ENCODE measurements at places on chromosomes 3 and 15. TPM values are rescaled to one million over a fixed set of nuclear protein-coding genes. Genes with fewer than 3 reads are reported as not detected.

TWF2 gene
- 66.3 TPM for total RNA-seq

DRD3 gene
- total RNA-seq = 0.11 TPM

MUC13 gene
- total RNA-seq = 0.34 TPM

GRCh38 chr3:24505691-24506550 is 11.3 kb upstream of the THRB start:
- no peak for DNase-seq

DNA sequence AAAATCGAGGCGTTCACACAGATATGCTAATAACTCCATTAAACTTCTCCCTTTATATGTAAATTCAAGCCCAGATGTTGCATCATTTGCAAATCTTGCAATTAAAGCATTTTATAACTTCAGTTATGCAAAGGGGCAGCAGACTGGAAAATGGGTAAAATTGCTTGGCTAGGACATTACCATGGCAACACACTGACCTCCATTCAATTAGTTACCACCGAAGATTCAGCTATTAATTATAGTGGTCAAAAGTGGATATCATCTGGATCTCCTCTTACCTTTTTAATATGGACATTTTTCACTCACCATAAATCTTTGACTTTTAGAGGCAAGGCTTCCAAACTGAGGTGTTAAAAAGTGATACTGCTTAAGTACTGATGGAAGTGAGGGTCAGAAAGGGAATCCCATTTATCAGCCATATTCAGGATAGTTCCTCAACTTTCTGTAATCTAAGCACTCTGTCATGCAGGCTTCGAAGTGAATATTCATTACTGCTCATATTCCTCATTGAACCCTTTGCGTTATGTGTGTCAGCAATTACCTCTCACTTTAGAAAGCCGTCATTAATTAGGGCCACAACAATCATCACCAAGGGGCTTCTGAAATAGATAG is 386.2 kb upstream of the ROBO2 start:
- no peak for DNase-seq

- DNase-seq = no peak
Observed at GRCh38 chr3:52210550-52211046, 12.6 kb downstream of the ALAS1 start.

DNA sequence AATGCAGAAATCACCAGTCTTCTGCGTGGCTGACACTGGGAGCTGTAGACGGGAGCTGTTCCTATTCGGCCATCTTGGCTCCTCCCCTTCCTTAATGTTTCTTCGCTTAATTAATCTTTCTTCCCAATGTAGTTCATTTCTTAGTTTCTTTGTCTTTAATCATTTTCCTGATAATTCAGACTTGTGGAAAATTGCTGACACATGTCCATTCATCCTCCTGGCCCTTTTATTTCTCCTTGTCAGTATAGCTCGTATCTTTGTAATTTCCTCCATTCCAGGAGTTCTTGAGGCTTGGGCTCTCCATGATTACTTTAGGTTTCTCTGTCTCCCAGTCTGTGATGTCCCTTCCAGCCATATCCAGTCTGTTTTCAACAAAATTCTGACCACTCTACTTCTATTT is 98.7 kb downstream of the UBE2E2 start:
- no peak for DNase-seq
